ENCODE measurements at places on chromosomes 6 and 20. TPM values are rescaled to one million over a fixed set of nuclear protein-coding genes. Genes with fewer than 3 reads are reported as not detected.

The COL11A2 gene
- 1.4 TPM for total RNA-seq

DNA sequence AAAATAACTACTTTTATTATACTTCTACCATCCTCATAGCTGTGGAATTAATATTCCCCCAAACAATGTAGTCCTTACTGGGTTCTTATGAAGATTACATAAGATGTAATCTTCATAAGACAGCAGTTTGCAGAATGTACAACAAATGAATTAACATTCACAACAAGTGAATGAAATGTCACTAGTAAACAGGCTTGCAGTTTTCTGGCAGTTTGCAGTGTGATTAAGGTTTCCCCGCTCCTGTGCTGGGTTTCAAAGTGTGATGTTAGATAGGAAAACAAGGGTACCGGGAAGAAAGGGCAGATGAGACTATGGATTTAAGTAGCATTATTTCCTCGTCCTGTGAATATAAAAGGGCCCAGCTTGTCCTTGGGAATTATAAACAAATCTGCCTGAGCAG, 22.5 kb downstream of the ARFGEF3 start:
- no peak for DNase-seq

The SLC35F1 gene
- 3.1 TPM for total RNA-seq

The MAFB gene
- total RNA-seq: 20.6 TPM

DNA sequence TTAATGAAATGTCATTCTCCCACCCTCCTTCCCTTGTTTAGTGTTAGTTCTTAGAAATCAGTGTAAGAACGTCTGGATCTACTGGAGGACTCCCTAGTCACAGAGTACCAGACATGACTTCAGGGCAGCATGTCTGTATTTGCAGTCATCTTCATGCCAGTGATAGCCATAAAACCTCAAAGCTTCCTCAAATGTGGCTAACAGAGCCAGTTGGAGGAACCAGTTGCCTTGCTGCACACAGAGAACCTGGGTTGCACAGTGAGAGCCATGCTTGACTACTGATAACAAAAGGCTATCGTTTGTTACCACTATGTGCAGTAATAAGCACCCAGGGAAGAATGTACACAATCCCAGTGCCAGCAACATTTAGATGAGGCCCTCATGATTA, 20.1 kb downstream of the NT5E start:
- no peak for DNase-seq

The SLC17A9 gene
- 4.7 TPM for total RNA-seq

DNA sequence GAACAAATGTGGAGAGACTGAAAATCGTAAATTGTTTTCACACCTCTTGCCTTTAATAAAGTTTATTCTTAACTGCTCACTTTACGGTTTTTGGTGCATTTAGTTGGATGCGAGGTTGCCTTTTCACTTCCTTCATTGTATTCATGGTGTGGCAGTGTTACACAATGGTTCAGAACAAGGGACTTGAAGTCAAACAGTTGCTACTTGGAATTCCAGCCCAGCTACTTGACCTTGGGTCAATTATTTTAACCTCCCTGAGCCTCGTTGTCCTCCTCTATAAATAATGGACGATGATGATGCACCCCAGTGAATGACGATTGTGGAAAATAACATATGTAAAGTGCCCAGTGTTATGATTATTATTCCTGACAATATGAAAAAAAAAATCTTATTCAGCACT, 72.3 kb downstream of the CARMIL1 start:
- DNase-seq: no peak

DNA sequence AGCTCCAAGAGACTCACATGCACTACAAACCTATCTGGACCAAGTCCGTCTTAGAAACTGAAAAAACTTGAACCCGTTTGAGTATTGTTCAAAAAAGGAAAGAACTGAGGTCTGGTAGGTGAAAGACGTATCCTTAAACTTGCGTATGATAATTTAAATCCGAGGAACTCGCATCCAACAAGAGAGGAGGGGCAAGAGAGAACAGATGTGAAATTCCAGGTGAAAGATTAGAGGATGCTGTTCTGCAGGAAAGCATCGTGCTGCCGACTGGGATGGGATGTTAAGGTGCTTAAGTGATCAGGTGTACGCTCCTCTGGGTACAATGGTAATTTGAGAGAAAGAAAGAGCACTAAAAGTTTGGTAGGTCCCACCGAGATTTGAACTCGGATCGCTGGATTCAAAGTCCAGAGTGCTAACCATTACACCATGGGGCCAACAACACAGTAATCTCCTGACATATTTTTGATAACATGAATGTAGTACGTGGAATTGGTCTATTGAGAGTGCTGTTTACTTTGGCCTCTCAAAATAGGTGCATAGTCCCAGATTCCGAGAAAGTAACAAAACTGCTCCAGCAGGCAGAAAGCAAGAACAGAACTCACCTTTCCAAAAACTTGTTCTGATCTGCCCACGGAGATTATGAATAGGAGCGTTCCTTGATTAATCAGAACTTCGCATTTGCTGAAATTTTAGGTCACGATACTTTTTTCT, 53.5 kb upstream of the BTN3A2 start:
- peak; percentile 53 for DNase-seq

- DNase-seq: no peak
These were observed 207.4 kb downstream of the BMP2 start for GRCh38 chr20:6974838-6975237.

- DNase-seq: no peak
These were observed 5.9 kb downstream of the ZSCAN31 start for GRCh38 chr6:28330041-28330440.

GRCh38 chr6:3808759-3809514, 40.2 kb upstream of the FAM50B start:
- DNase-seq: no peak

- no peak for DNase-seq
These were observed 1246.0 kb upstream of the CITED2 start for GRCh38 chr6:140620496-140620895.

DNA sequence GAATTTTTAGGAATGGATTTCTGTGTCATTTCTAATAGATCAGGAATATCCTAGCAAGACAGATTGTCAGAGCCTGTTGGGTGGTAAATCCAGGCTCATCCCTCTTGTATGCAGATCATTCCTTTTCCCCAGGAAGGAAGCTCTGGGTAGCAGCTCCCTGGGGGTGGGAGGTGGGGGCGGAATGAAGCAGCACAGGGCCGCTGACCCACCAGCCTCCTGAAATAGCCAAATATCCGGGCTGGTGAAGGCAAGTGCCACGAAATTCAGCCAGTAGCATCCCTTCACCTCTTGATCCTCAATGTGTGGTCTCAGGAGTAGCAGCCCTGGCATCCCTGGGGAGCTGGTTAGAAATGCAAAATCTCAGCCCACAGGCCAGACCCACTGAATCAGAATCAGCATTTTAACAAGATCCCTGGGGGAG, 256.9 kb downstream of the LRFN2 start:
- no peak for DNase-seq

GRCh38 chr6:22173311-22173710, 123.5 kb downstream of the PRL start:
- DNase-seq: no peak

The ANGPT4 gene
- total RNA-seq: 0.10 TPM

The CLPSL1 gene
- total RNA-seq: not detected

GRCh38 chr20:8535403-8536261, 403.6 kb downstream of the PLCB1 start:
- DNase-seq: no peak

- no peak for DNase-seq
These were observed 27.0 kb downstream of the STK4 start for GRCh38 chr20:44993343-44993742.

The COL9A1 gene
- 1.8 TPM for total RNA-seq

GRCh38 chr6:13576017-13576416, 1.6 kb downstream of the SIRT5 start:
- DNase-seq: no peak

The BPIFB1 gene
- not detected for total RNA-seq

The ECT2L gene
- total RNA-seq: 0.10 TPM

DNA sequence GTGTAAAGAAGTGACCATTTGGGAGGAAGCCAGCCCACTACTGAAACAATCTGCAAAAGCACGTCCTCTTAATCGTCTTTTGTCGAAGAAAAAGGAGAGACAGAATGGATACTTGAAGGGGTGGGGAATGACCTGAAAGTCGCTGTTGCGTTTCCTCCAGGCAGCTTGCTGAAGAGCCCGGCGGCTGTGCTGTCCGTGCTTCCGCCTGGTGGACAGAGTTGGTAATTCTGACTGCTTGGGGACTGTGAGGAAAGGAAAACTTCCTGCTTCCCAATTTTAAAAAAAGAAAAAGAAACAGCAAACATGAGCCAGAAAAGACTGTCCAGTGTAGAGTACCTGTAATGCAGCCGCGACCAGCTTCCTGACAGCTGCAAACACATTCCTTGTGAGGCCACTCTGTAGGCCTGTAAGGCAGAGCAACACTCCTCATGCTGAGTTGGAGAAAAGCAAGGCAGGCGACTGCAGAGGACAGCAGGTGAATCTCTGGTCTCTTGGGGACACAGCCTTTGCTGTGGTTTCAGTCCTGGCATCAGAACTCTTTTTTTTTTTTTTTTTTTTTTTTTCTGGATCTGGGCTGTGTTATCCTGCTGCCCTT, 251.1 kb upstream of the TBX18 start:
- peak; percentile 52 for DNase-seq

The STXBP5 gene
- 20.6 TPM for total RNA-seq

Measured in skin of body (tissue), 3 donors.